Gastrocnemius medialis (tissue), 4 donors: ENCODE measurements at places on chromosomes 6 and 20. TPM values are rescaled to one million over a fixed set of nuclear protein-coding genes. Genes with fewer than 3 reads are reported as not detected.

Gene EPPIN
- not detected for total RNA-seq

GRCh38 chr6:141576751-141577150 is 556.0 kb upstream of the GJE1 start:
- no peak for DNase-seq

- DNase-seq: no peak
Measured at GRCh38 chr6:6455272-6455671, 133.2 kb upstream of the LY86 start.

GRCh38 chr6:129515004-129515403 is 195.0 kb downstream of the ARHGAP18 start:
- no peak for DNase-seq

GRCh38 chr20:58056921-58057686 is 171.3 kb downstream of the ANKRD60 start:
- DNase-seq: no peak

GRCh38 chr20:47865451-47865850 is 80.2 kb upstream of the SULF2 start:
- DNase-seq: no peak

- DNase-seq: no peak
Measured at GRCh38 chr6:155882527-155883333, 427.1 kb upstream of the NOX3 start.
